IPS DF 6.9 (cell line): ENCODE measurements at places on chromosomes 5 and 9.

DNA sequence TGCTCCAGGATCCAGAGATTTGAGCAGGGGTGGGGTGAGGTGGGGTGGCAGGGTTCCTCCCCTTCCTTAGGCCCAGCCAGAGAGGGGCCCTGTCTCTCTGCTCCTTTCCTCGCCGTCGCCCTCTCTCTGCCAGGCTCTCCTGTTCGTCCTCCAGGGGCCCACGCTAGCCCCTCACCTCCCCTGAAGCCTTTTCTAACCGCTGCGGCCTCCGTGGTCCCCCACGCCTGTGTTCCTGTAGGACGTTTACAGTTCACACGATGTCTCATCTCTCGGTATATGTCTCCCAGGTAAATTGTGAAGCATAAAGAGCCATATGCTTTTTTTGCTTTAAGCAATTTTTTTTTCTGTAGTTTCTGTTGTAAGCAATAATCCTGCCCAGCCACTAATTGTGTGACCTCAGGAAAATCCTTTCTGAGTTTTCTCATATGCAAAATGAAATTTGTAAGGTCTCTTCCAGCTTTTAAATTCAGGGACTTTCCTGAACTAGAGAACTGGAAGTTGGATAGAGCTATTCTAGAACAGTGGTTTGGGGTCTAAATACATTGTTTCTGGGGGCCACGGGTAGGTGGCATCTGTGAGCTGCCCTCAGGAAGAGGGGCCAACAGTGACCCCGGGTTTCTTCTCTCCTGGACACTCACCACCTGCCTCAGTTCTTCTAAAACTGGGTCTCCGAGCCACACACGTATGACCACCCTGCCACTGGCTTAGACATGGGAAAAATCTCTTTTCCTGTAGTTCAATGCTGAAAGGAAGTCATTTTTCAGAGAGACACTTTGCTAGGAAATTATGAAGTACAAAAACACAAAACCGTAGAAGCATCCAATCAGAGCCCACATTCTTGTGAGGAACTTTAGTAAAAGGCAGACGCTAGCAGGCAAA lies 50.2 kb upstream of the ZNF366 start:
- DNase-seq, result no peak
- H3K4me3 ChIP-seq, result no peak overlapping the region; the same call in 1 of the 2 replicates
- no peaks in the 10 kb centered on the region; the same call in 1 of the 2 replicates for H3K27me3 ChIP-seq
- peaks cover 6% of the 10 kb centered on the region; the same call in 1 of the 2 replicates for H3K4me1 ChIP-seq

DNA sequence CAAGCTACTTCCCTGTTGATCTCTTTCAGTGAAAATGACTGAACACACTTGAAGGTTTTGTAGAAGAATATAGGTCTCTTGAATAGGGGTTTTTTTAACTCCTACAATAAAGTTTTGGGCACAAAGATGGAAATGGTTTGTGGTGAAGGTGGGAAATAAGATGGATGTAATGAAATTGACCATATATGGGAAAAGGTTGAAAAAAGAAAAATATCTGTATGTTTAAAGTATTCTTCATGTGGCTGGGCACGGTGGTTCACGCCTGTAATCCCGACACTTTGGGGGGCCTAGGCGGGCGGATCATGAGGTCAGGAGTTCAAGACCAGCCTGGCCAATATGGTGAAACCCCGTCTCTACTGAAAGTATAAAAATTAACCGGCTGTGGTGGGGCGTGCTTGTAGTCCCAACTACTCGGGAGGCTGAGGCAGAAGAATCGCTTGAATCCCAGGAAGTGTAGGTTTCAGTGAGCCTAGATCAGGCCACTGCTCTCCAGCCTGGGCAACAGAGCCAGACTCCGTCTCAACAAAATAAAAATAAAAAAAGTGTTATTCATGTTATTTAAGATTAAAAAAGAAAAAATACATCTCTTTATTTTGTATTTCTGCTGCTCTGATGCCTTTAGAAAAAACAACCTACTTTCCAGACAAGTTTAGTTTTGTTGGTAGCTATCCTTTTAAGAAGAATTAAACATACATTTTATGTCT lies 2.2 kb downstream of the RBM27 start:
- DNase-seq, result no peak
- H3K27me3 ChIP-seq, result no peaks in the 10 kb centered on the region
- no peak overlapping the region for H3K27ac ChIP-seq
- H3K4me1 ChIP-seq, result no peaks in the 10 kb centered on the region
- no peaks in the 10 kb centered on the region for H3K36me3 ChIP-seq

DNA sequence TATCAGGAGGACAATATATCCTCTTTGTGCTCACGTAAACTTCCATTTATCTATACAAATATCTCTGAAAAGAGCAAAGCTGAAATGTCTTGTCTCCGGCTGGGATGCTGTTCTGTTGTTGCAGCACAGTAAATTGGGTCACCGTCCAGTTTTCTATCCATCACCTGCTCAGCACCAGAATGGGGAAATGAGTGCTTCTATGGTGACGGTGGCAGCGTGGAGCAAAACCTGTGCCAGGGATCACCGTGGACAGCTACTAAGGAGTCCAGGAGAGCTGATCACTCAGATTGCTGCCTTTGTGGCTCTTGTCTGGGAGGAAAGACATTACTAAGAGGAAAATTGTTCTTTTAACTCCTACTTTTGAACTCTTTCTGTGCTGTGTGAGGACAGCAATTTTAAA lies 531.6 kb downstream of the PSAT1 start:
- no peaks in the 10 kb centered on the region for H3K27me3 ChIP-seq
- no peak for DNase-seq
- H3K36me3 ChIP-seq, result no peaks in the 10 kb centered on the region
- H3K4me1 ChIP-seq, result no peaks in the 10 kb centered on the region

DNA sequence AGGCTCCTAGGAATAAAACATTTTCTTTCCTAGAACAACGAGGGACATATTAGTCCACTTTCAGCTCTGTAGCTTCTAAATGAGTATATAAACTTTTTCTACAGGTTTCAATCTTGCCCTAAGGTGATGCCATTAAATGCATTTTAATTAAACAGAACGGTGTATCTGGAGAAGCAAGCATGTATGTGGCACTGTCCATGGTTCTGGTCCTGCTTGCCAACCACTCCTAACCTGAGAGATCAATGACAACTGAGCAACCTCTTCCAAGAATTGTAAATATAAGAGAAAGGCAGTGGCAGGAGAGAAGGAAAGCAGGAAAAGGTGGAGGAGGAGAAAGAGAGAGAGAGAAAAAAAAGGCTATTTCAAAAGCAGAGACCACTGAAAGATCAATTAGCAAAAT lies 95.6 kb upstream of the SPOCK1 start:
- no peak overlapping the region for H3K4me3 ChIP-seq
- no peaks in the 10 kb centered on the region for H3K4me1 ChIP-seq
- H3K27ac ChIP-seq, result no peak overlapping the region
- no peaks in the 10 kb centered on the region for H3K36me3 ChIP-seq
- DNase-seq, result no peak
- H3K27me3 ChIP-seq, result no peaks in the 10 kb centered on the region

GRCh38 chr5:43106290-43106638 lies 14.4 kb upstream of the ZNF131 start:
- no peaks in the 10 kb centered on the region for H3K4me1 ChIP-seq
- H3K4me3 ChIP-seq, result no peak overlapping the region
- DNase-seq, result no peak
- no peaks in the 10 kb centered on the region; the same call in 1 of the 2 replicates for H3K36me3 ChIP-seq

DNA sequence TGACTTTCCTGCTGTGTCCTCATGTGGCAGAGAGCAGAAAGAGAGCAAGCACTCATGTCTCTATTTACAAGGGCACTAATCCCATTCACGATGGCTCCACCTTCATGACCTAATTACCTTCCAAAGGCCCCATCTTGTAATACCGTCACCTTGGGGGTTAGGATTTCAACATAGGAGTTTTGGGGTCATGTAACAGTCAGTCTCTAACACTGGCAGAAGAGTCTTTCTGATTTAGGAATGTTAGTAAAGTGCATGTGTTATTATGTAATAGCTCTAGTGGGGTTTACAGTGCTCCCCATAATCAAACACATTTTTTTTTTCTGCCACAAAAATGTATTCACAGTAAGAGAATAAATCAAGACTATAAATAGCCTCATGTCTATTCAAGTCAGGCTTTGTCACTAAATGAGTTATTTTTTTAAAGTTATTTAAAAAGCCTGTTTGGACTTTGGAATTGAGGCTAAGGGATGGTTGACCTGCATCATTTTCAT lies 19.1 kb downstream of the GALNT10 start:
- peaks cover 3% of the 10 kb centered on the region for H3K4me1 ChIP-seq
- H3K36me3 ChIP-seq, result no peaks in the 10 kb centered on the region
- DNase-seq, result no peak
- no peaks in the 10 kb centered on the region for H3K27me3 ChIP-seq
- no peak overlapping the region for H3K4me3 ChIP-seq
- H3K27ac ChIP-seq, result no peak overlapping the region

- H3K4me1 ChIP-seq, result no peaks in the 10 kb centered on the region
- no peaks in the 10 kb centered on the region for H3K36me3 ChIP-seq
- no peak overlapping the region for H3K27ac ChIP-seq
- no peaks in the 10 kb centered on the region for H3K27me3 ChIP-seq
- DNase-seq, result no peak
- no peak overlapping the region for H3K4me3 ChIP-seq
Measured at GRCh38 chr9:89213396-89213880, 34.8 kb upstream of the SHC3 start.

- H3K27me3 ChIP-seq, result no peaks in the 10 kb centered on the region
- no peak overlapping the region for H3K4me3 ChIP-seq
- DNase-seq, result no peak
- no peaks in the 10 kb centered on the region for H3K4me1 ChIP-seq
- no peak overlapping the region for H3K27ac ChIP-seq
Measured at GRCh38 chr5:147949711-147950573, 43.6 kb upstream of the C5orf46 start.
